ENCODE measurements at places on chromosomes 16 and 17. TPM values are rescaled to one million over a fixed set of nuclear protein-coding genes. Genes with fewer than 3 reads are reported as not detected.
A peak's percentile ranks its signal among the peaks of the same experiment; 100 is the strongest.

- no peak for DNase-seq
Measured at GRCh38 chr16:29112755-29113347, 128.0 kb downstream of the LAT start.

- no peak for DNase-seq
Measured at GRCh38 chr16:88596483-88596882, 26.3 kb downstream of the ZC3H18 start.

GRCh38 chr17:72414032-72414396 lies 293.2 kb downstream of the SOX9 start:
- DNase-seq: no peak

GRCh38 chr16:66493490-66494401 lies 56.2 kb downstream of the TK2 start:
- DNase-seq: no peak

- DNase-seq: no peak
Measured at GRCh38 chr16:67953641-67954375, 9.9 kb upstream of the LCAT start.

- no peak for DNase-seq
Measured at GRCh38 chr17:72342627-72343527, 222.1 kb downstream of the SOX9 start.

GRCh38 chr16:69402439-69402838 lies 16.6 kb upstream of the TERF2 start:
- no peak for DNase-seq

DNA sequence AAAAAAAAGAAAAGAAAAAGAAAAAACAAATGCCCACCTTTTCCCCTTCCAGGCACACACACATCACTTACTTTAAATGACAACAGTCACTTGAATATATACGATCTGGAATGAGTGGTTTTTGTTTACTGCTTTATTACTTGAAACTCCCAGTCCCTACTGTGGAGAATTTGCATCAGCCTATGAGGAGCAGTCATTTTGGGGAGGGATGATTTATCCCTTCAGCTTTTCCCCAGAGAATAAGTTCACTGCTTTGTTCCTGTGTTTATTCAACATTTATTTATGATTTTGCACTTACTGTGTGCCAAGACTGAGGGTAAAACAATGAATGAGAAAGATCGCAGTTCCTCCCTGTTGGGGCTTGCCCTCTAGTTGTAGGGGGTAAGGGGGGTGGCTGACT lies 4.7 kb upstream of the ZNF423 start:
- DNase-seq: no peak

DNA sequence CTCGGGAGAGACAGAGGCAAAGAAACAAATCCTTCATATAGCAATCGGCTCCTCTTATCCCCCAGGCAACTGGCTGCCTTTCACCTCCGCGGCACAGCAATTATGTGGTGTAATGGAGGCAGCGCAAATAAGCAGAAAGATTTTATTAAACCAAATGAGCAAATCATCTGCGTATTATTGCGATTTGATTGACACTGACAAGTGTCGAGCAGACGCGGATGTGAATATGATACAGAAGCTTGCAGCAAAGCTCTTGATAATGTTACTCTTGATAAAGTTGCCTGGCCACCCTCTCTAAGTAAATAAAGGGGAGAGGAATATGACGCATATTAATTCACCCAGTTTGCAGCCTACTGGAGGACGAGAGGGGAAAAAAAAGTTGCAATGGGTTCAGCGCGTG lies 26.5 kb upstream of the AKTIP start:
- DNase-seq: peak; percentile 64

GRCh38 chr16:3951861-3952736 lies 71.6 kb upstream of the CREBBP start:
- peak; percentile 35 for DNase-seq

DNA sequence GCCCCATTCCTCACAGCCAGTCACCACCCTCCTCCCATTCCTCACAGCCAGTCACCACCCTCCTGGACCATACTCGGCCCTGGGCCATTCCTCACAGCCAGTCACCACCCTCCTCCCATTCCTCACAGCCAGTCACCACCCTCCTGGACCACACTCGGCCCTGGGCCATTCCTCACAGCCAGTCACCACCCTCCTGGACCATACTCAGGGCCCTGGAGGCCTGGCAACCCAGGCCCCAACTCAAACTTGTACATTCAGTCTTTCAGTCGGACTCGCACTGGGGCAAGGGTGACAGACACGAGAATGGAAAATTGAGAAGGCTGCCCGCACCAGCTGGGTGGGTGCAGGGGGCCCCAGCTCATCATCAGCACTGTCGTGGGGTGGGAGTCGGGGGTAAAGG lies 30.4 kb upstream of the FOXK2 start:
- no peak for DNase-seq

DNA sequence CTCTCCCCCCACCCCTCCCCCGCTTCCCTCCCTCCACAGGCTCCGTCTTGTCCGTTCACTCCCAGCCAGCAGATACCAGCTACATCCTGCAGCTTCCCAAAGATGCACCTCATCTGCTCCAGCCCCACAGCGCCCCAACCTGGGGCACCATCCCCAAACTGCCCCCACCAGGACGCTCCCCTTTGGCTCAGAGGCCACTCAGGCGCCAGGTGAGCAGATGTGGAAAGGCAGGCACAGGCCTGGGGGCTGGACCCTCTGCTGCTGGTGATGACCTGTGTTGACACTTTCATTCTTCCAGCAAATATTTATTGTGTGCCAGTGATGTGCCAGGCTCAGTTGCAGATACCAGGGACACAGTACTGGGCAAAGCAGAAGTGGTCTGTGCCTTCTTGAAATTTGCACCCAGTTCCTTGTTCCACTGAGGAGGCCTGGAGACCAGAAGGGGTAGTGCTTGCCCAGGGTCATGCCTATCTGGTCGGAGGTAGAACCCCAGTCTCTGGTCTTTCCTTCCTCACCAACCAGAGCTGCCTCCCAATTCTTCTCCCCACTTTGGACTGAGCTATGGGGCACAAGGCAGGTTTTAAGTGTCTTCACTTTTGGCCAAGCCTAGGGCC lies 10.3 kb upstream of the ABCC3 start:
- DNase-seq: no peak

DNA sequence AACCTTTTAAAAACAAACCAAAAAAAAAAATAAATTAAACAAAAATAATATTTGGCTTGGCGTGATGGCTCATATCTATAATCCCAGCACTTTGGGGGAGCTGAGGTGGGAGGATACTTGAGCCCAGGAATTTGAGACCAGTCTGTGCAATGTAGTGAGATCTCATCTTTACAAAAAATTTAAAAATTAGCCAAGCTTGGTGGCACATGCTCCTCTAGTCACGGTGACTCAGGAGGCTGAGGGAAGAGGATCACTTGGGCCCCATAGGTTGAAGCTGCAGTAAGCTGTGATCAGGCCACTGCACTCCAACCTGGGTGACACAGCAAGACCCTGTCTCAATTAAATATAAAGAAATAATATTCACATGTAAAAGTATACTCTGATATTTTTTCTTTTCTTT lies 12.2 kb downstream of the GNGT2 start:
- no peak for DNase-seq

- DNase-seq: no peak
Measured at GRCh38 chr17:80989586-80989913, 2.1 kb upstream of the CHMP6 start.

Gene CDH8
- total RNA-seq: 2.6 TPM

Gene CCL23
- not detected for total RNA-seq

Gene ELMO3
- total RNA-seq: 25.6 TPM

Gene DUSP3
- 37.8 TPM for total RNA-seq
